Substantia nigra (tissue), 51 donors: ENCODE measurements at places on chromosomes 2 and 18.

- DNase-seq = no peak
These were observed 46.5 kb downstream of the DPP10 start for GRCh38 chr2:114488841-114489530.

GRCh38 chr18:49985236-49985635 is 171.9 kb upstream of the ACAA2 start:
- no peak for DNase-seq

- no peak for DNase-seq
These were observed 134.3 kb downstream of the MEP1B start for GRCh38 chr18:32324181-32324580.

DNA sequence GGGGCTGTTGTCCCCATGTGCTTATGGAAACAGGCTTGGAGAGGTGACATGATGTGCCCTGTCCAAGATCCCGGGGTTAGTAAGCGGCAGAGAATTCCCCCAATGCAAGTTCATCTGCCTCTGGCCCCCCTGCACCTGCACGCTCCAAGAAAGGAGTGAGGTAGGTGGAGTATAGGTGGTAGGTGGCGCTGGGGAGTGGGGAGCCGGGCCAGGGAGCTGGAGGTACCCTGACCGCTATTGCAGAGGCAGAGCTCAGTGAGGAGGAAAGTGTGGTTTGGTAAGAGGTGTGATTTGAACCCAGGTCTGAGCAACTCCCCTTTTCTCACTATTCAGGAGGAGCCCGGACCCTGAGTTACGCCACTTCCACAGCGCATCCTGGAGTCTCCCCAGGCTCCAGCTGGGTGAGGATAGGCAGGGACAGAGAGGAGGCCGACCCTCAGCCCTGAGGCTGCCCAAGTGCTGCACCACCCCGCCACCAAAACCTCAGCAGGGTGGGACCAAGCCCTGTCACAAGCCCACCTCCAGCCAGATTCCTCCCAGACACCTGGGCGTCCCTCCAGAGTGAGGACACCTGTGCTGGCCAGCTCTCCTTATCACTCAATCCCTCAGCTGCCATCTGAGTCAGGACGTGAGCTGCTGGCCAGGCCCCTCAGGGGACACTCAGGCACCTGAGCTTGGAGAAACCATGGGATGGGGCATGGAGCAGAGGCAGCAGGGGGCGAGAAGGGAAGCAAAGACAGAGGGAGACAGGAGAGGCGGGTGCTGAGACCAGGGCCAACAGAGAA is 5.6 kb downstream of the HAAO start:
- no peak for DNase-seq

- no peak for DNase-seq
These were observed 387.6 kb upstream of the SPRED2 start for GRCh38 chr2:65819963-65820362.

GRCh38 chr2:667332-667999 is 9.7 kb downstream of the TMEM18 start:
- DNase-seq = no peak

- DNase-seq = no peak
These were observed 5.9 kb downstream of the TWSG1 start for GRCh38 chr18:9340472-9340871.
